ENCODE measurements at places on chromosomes 4 and X.

DNA sequence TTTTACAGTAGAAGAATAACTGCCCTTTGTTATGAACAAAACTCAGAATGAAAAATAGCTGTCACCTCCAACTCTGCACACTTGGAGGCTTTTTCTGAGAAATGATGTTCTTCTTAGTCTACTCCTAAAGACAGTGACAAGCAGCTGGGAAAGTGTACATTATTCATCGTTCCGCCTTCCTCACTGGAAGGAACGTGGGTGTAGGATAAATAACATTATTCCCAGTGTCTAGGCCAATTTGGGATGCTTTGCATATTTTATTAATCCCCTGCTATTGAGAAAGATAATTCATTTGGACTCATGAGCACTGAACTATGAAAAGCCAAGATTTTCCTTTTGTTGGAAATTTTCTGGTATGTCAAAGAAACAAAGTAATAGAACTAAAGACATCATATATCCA, 87.8 kb downstream of the VCX2 start:
- DNase-seq, result no peak

- DNase-seq, result no peak
Measured at GRCh38 chr4:16337936-16338335, 111.7 kb upstream of the TAPT1 start.

DNA sequence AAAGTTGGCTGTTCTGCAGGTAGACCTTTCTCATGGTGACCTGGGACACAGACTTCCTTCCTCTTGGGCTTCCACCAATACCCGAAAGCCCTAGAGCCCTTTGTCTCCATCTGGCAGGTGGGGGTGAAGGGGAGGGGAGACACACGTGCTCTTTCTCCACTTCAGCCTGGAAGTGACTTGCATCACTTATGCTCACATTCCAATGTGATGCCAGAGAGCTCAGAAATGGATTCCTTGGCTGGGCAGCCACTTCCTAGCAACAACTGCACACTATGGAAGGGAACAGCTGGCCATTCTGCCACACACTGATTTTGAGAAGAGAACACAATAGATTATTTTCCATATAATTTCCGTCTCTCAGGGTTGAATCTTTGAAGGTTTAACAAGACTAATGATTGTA, 36.3 kb downstream of the C4orf51 start:
- no peak for DNase-seq

- no peak for DNase-seq
Measured at GRCh38 chr4:177546745-177547144, 104.5 kb upstream of the AGA start.

DNA sequence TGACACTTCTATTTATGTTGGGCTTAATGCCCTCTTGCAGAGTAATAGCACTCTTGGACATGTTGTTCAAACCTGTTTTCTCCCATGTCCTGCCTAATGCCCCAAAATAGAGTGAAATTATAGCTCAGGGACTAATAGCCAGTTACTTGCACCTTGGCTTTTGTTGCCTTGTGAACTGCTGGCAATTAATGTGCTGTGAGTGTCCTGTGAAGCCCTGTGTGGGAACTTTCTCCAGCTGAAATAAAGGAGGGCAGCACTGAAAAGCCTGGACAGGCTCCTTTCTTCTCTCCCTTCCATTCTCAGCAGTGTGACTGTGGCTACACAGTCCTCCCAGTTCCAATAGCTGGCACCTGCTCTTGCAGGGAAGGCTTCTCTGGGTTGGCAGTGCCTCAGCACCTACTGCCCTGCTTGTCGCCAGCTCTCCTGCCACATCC, 72.4 kb downstream of the DCLK2 start:
- no peak for DNase-seq

DNA sequence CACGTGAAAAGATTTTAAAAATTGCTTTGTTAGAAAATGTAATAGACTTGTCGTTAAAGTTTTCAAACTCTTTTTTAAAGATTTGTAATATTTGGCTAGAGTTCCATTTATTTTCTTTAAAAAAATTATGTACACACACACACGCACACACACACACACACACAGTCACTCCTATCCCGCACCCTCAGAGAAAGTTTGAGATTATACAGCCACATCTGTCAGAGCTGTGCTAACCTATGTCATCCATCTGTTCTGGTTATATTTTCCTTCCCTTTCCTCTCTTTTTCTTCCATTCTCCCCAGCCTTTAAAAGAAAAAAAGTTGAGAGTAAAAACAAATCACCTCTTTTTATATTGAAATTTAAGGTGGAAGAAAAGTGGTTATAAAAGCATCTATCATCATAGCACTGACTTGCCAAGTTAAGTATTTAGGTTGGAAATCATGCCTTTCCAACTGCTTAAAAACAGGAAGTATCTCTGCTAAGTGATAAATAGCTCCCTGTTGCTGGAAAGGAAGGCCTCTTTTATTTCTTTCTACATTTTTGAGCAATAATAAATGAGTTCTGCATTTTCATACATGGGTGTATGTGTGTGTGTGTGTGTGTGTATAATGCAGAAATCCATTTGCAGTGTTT, 163.3 kb upstream of the SPRY1 start:
- no peak for DNase-seq

DNA sequence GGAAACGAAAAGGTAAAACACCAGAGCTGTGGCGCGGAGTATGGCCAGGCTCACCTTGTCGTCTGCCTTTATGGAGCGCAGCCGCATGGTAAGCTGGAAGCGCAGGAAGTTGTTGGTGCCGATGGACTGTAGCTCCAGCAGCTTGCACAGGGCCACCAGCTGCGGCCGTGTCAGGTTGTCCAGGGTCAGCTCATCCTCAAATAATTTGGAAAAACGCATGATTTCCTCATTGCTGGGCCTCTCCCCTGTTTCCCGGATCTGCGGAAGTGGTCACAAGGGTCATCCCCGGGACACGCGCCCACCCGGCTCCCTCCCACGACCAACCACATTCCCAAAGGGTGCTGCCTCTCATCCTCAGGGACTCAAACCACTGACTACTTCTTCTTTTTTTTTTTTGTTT, 23.3 kb downstream of the LETM1 start:
- no peak for DNase-seq

DNA sequence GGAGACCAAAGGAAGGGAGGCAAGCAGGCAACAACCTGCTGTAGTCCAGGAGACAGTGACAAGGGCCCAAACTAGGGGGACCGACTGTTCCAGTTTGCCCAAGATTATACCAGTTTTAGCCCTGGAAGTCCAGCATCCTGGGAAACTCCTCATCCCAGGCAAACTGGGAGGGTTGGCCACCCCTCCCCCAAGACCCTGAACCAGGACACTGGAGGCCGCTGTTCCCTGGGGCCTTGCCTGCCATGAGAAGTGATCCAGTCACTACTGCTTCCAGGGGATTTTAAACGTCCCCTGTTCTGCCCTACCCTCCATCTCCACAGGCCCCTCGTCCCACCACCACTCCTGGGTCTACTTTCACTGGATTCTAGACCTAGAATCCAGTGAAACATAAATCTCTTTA, 4.3 kb upstream of the DGAT2L6 start:
- DNase-seq, result no peak

- no peak for DNase-seq
Measured at GRCh38 chrX:121407627-121408026, 360.2 kb downstream of the GLUD2 start.

- DNase-seq, result no peak
Measured at GRCh38 chr4:73315091-73315490, 56.5 kb upstream of the ANKRD17 start.

- no peak for DNase-seq
Measured at GRCh38 chrX:4905576-4905975, 1192.1 kb upstream of the PRKX start.

DNA sequence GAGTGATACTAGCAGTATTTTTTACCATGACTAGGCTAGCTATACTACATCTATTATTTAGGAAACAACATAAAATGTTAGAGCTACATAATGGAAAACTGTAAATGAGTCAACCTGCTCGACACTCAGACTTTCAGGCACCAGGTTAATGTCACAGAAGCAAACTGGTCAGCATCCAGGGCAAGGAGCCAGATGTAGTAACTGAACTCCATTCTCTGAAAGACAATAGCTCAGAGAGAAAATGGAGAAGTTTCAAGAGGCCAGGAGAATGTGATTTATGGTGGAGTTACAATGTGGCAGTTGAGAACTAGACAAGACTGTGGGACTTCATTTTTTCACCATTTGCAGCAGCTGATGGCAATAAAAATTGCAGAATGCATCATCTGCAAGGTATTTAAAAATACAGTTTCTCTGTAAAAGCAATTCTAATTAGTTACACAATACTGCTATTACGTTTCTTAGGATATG, 342.7 kb upstream of the PABPC4L start:
- DNase-seq, result no peak

GRCh38 chrX:136620780-136621179, 27.2 kb upstream of the CD40LG start:
- DNase-seq, result no peak

- DNase-seq, result no peak
Measured at GRCh38 chr4:184668511-184669114, 19.1 kb downstream of the PRIMPOL start.

DNA sequence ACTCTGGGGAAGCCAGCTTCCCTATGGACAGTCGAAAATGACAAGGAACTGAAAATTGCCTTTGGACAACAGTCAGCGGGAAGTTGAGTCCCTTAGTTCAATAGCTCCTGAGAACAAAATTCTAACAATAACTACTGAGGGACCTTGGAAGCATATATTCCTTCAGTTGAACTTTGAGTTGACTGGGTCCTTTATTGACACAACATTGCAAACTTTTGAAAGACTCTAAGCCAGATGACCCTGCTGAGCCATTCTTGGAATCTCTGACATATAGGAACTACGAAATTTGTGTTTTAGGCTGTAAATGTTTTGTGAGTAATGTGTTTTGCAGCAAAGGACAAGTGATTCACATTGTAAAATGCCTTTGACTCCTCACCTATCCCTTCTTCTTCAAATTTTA, 548.8 kb upstream of the LCORL start:
- no peak for DNase-seq

- DNase-seq, result peak; percentile 9
Measured at GRCh38 chrX:41481264-41482109, 34.3 kb downstream of the NYX start.

DNA sequence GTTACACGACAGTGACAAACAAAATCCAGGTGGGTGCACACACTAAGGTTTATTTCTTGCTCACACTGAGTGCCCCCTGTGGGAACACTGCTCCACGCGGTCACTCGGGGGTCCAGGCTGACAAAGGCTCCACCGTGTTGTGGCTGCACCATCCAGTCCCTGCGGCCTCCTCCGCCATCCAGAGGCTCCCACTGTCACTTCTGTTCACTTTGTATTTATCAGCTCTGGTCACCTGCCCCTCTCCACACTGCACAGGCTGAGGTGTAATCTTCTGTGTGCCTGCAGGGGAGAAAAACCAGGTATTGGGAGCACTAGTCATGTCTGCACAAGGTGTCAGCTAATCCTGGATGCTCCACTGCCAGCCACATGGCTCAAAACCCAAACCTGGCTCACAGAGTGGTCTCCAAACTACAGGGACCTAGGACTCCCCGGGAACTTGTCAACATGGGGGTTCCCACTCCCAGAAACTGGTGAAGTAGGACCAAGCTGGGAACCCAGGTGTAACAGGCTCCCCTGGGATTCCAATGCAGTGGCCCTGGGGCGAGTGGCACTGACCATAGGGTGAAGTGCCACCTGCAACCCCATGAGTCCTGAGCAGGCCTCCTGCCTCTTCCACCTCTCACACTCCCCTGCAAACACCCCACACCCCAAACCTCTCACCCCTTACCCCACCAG, 25.5 kb downstream of the HMX1 start:
- DNase-seq, result no peak

GRCh38 chrX:132433001-132433400, 55.8 kb downstream of the MBNL3 start:
- no peak for DNase-seq

GRCh38 chrX:2542826-2543521, 42.2 kb upstream of the DHRSX start:
- DNase-seq, result no peak

- no peak for DNase-seq
Measured at GRCh38 chrX:70138622-70139021, 5.4 kb downstream of the IGBP1 start.

DNA sequence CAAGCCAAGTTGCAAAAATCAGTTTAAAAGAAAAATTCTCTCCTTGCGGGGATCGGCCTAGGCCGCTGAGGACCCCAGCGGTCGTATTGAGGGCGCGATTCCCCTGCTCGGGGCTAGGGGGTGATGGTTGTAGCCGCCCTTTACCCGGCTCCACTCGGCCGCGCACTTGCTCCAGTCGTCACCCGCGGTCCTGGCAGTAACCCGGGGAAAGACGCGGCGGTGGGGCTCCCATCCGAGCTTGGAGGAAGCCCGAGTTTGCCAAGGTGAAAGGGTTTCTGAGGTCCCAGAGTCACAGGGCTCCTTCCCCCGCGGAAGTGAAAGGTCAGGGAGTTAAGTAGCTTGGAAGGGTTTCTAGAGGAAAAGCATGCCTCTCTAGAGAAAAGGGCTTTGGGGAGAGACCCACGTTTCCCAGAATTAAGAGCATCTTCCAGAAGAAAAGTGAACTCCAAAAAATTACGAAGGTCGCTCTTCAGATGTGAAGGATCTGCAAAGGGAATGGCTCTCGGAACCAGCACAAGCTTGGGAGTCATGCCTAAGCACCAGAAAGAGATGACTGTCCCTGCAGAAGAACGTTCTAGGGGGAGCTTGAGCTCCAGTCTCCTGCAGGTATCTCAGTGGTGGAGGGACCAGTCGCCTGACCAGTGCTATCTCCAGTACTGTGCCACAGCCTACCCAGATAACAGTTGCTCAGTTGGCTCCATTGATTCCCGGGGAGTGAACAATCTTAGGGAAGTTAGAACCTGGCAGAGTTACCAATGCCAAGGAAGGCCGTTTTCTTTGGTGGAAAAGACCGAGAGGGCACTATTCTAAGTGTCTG, 875 bp downstream of the LAP3 start:
- peak; percentile 50 for DNase-seq

GRCh38 chr4:185810746-185811508, 1.1 kb downstream of the SORBS2 start:
- no peak for DNase-seq

DNA sequence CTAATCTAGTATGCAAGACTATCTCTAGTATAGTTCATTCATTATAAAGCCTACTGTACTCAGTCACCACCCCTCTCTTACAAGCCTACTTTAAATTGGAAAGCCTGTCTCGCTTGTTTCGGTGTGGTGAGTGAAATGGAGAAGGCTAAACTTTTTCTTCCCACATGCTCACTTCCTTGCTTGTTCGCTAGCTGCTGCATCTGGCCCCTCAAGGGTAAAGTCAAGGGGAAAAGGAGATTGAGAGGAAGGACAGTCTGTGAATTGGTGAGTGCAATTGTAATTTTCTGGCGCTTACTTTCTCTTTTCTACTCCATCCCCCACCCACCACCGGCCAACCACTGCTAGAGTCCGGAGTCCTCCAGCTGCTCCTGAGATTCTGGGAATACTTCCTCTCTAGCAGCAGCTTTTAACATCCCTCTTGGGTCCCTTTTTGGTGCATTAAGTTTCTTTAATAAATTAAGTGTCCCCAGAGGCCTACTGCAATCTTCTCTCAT, 12.1 kb upstream of the ARAP2 start:
- peak; percentile 34 for DNase-seq

GRCh38 chrX:68840256-68840655, 11.4 kb downstream of the EFNB1 start:
- DNase-seq, result no peak

GRCh38 chr4:180655886-180656285, 1587.3 kb upstream of the TENM3 start:
- DNase-seq, result no peak

- DNase-seq, result peak; percentile 45
Measured at GRCh38 chrX:130171446-130172126, at the start of gene RAB33A. RAB33A (plus strand) TSS chrX:130171962; CDS start chrX:130172063, 101 bp downstream.

- DNase-seq, result no peak
Measured at GRCh38 chrX:11611965-11612364, 53.8 kb downstream of the ARHGAP6 start.

- no peak for DNase-seq
Measured at GRCh38 chr4:184937745-184938144, 80.5 kb upstream of the HELT start.

GRCh38 chr4:56134266-56134665, 185.5 kb downstream of the CEP135 start:
- DNase-seq, result no peak
